HuH-7 (cell line): ENCODE measurements at places on chromosomes 5 and 9.
A peak's percentile ranks its signal among the peaks of the same experiment; 100 is the strongest.

DNA sequence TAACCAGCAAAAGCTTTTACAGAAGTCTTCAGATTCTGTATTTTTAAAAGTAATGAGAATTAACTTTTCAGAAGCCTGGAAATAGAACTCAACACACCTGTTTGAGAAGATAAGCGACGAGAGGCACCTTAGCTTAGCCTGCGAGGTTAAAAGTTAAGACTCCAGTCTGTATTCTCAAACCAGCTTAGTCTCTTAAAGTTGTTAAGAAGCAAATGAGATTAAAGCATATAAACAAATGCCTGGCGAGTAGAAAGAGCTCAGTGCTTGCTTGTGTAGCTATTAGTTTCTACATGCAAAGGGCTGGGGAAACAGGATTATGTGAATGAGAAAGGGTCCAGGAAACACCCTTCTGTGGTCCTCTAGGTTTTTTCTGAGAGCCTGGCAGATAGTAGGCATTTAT, 51.7 kb downstream of the MTAP start:
- no peak for DNase-seq

GRCh38 chr5:78920604-78921003, 64.5 kb downstream of the ARSB start:
- DNase-seq = no peak

- DNase-seq = no peak
These were observed 295.9 kb downstream of the NFIB start for GRCh38 chr9:14018081-14018480.

- no peak for DNase-seq
These were observed 9.1 kb upstream of the ANKH start for GRCh38 chr5:14880688-14881087.

DNA sequence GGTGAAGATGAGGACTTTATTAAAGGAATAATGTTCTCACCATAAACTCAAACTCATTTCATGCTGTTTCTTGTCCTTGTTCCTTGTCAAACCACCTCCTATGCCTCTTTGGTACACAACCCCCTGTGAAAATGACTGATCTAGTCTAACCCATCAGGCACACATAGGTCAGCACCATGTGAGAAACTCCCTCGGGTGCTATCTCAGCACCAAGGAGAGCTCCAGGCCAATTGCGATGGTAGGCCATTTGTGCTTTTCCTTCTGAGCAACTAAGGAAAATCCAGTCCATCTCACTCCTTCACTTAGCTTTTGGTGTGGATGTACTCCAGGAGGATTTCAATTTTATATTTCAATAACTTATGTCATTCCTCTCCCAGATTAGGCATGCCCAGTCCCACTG, 199.8 kb downstream of the ZNF608 start:
- no peak for DNase-seq

DNA sequence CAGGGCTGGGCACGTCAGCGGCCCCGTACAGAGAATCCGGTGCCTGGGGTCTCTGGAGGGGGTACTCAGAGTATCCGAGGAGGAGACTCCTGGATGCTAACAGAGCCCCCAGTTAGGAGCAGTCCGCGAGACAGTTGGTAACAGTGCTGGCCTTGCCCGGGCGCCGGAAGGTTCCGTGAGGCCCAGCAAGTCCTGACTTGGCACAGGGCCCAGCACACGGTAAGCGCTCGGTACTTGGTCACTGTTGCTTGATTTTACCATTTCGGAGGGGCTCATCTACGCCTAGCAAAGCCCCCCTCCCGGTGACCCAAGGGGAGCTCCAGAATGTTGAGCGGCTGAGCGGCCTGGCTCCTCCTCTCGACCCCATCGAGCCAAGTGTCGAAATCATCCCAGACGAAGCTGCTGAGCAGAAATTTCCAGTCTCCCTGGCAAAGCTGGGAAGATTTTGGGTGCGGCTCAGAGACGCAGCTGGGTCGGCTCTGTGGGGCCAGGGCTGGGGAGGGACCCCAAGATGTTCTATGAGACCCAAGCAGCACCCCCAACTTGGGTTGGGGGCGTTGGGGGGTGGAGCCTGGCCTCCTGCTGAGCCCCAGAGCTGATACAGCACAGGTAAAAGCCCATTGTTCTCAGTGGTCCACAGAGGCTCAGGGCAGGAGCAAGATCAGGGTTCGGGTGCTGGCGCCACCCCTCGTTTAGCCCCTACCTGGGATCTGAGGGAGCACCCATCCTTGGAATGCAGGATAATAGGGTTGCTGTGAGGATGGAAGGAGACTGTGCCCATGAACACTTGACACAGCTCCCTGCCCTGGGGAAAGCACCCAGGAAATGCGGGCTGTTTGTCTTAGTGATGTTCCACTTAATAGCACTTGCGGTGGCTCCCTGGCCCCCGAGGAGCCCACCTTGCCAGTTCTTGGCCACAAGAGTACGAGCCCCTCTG, 137.2 kb downstream of the C9orf50 start:
- peak; percentile 85 for DNase-seq

GRCh38 chr9:127700140-127700539, 6.6 kb upstream of the CFAP157 start:
- no peak for DNase-seq

- no peak for DNase-seq
These were observed 28.7 kb upstream of the TIMD4 start for GRCh38 chr5:156991714-156992113.

DNA sequence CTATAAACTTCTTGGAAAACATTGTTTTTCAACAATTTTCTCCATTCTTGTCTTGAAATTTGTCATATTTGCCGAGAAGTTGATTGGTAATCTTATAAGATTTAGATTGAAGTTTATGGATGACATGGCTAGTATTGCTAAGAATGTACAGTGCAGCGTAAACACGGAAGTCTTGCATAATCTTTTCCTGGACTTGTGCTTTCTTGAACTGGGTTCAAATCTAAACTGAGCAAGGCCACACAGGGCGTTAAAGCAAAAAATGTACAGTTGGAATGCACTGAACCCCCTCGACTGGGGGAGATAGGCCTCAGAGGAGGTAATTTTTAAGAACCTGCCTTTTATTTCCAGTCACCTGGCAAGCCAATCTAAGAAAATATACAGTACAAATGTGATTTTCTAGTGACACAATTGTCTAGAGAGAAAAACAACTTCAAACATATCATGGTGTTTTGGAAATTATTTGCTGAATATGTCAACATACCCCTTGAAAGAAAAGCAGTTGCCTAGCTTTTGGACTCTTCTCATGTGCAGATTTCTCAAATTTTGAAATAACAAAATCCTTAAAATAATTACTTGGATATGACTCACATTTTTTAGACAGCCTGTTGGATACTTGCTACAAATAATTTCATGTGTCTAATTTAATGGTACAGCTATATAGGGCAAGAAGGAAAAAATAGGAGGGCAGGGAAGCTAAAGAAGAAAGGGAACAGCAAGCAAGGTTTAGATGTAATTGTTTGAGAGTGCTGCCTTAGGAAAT, 18.5 kb upstream of the GAS1 start:
- no peak for DNase-seq

DNA sequence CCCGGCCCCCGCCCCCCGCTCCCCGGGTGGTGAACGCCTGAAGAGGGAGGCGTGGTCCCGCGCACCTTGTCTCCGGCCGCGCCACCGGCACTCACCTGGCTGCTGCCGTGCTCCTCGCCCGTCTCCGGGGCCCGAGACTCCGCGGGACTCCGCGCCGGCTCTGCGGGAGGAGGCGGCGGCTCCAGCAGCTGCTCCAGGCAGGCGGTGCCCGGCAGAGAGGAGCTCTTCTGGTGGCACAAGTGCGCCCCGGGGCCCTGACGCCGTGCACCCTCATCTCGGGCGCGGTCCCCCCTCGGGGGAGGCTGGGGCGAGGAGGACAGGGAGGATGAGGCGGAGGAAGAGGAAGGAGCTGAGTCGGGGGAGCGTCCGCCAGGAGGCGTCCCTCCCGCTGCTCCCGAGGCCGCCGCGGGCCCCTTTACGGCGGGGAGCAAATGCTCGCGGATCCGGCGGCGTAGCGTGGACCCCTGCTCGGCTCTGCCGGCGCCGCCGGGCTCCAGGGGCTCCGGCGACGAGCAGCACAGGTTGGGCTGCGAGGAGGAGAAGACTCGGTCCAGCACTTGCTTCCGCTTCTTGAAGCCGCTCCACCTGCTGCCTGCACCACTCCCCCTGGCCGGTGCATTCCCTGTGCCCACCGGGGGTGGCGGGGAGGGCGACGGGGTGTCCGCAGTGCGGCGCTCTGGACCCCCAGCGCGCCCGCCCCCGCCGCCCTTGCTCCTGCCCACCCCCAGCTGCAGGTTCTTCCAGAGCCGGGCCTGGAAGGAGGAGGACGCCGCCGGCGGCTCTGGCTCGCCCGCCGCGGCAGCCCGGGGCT, 928 bp downstream of the MCTP1 start:
- DNase-seq = peak; percentile 62

GRCh38 chr5:114380721-114381120, 18.9 kb downstream of the KCNN2 start:
- no peak for DNase-seq

DNA sequence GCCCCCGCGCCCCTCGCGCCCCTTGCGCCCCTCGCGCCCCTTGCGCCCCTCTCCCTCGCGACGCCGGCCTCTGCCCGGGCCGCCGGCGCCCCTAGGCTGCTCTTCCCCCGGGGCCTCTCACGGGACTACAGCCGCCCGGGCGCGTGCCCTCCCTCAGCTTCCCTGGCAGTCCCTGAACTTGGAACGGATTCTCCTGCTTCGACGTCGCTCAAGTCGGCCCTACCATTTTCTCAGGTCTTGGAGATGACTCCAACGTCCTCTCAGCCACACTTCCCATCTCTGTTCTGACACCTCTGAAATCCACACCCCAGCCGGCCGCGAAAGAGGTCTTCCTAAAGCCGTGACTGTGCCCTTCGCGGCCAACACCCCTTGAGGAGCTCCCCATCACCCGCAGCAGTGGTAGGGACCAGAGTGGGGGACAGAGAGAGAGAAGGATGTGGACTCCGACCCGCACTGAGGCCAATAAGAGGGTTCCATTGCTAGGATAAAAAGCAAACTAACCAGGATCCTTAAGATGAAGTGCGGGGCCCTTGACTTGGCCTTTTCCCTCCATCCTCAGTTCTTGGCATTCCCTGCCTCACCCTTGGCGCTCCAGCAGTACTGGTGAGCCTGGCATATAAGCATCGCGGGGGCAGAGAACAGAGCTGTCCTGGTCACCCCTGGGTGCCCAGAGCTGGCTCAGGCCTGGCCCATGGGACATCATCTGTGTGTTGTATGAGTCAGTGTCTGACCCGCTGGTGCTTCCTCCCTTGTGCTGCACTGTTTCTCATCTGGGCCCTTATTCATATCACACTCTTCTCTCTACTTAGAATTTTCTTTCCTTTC, 38.6 kb upstream of the GARNL3 start:
- DNase-seq = no peak

- DNase-seq = peak; percentile 11
These were observed 208.9 kb upstream of the SLC30A5 start for GRCh38 chr5:68884883-68885282.

DNA sequence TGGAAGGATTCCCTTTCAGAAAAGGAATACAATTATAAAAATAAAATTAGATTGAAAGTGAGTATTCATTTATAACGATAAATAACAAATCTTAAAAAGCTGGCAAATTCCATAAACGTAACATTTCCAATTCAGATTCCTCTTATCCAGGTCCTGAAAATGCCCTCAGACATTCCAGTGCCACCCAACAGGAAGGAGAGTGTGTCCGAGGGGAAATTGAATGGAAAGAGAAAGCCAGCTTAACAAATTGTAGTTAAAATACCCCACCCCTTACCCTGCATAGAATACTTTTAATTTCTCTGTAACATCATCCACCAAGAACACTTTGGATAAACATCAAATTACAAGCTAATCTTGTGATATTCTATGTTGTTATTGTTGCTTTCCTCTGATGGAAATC, 72.0 kb downstream of the ARHGEF28 start:
- DNase-seq = no peak

- no peak for DNase-seq
These were observed 1026.9 kb downstream of the PTPRD start for GRCh38 chr9:9585920-9586319.

DNA sequence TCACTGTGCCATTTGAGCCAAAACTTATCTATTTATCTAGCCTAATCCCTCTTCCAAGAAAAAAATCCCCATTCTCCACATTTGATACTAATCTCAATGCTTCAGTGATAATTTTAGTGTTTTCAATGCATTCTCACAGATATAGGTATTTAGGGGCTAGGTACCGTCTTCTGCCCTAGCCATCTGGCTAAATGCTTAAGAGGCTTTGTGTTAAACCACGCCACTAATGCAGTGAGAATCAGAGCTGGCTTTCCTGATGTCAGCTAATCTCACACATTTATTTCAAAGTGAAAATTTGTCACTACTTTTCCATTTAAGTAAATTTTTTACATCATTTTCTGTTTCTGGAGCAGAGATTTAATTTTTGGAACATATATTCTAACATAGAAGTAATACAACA, 479.7 kb downstream of the MAN2A1 start:
- no peak for DNase-seq

- DNase-seq = no peak
These were observed 5.3 kb downstream of the GAPT start for GRCh38 chr5:58496488-58496887.

GRCh38 chr9:37812773-37813379, 12.3 kb downstream of the DCAF10 start:
- DNase-seq = no peak

DNA sequence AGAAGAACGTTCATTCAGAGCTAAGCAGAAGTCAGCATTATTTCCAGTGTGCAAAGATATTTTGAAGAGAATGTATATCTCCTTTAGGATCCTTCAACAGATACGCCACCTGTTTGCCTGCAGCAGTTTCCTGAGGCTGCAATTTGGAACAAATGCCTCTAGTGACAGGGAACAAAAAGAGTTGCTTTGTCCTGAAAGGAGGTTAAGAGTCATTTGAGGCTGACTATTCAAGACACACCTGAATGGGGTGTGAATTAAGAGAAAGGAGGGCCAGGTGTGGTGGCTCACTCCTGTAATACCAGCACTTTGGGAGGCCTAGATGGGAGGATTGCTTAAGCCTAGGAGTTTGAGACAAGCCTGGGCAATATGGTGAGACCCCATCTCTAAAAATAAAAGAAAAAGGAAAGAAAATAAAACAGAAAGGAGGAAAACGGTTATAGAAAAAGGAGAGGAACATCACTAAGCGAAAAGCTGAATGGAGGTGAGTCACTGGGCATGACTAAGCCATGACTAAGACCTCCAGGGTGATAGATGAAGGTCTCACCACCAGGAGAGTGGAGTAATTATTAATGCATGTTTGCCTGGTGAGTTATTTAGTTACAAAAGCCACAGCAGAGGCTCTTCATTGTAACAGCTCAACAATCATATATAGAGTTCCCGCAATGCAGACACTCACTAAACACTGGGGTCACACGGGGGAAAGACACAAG, 255.2 kb upstream of the TNC start:
- DNase-seq = peak; percentile 9

GRCh38 chr5:11007269-11007870, 246.3 kb upstream of the DAP start:
- no peak for DNase-seq

- DNase-seq = peak; percentile 42
These were observed 23.9 kb upstream of the SAP30L start for GRCh38 chr5:154421868-154422267.

DNA sequence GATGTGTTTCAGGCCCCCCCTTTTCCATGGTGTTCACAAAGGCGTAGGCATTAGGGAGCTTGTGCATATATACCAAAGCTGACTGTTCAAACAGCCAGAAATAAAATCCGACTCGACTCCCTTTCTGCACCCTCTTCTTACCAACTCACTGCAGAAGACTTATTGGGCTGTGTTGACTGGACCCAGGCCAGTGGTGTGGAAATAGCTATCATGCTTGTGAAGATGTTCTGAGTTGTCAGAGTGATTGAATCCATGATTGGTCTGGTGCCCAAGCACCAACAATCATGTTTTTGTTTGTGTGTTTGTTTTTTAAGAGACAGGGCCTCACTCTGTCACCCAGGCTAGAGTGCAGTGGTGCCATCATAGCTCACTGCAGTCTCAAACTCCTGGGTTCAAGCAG, 21.6 kb downstream of the TJP2 start:
- no peak for DNase-seq

GRCh38 chr5:138753794-138754698, 821 bp downstream of the CTNNA1 start:
- DNase-seq = peak; percentile 68
